Stomach (tissue), 19 donors: ENCODE measurements at places on chromosomes 1 and 21.
A peak's percentile ranks its signal among the peaks of the same experiment; 100 is the strongest.

DNA sequence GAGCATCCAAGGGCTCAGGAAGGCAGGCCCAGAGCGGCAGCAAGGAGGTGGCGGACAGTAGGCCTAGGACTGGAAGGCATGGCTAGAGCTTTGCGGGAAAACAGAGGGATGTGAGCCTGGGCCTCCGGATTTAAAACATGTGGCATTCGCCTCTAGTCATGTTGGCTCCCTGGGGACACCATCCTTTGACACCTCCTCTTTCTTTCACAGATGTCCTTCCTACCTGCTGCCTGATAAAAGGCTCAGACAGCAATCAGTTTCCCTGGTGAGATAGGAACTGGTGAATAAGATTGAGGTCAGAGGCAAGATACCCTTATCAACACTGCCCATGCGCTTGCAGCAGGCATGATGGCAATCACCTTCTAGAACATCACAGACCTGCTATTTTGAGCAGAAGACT lies 277.6 kb downstream of the SIPA1L2 start:
- DNase-seq: no peak

GRCh38 chr1:10299151-10299550 lies 88.8 kb downstream of the KIF1B start:
- DNase-seq: no peak

DNA sequence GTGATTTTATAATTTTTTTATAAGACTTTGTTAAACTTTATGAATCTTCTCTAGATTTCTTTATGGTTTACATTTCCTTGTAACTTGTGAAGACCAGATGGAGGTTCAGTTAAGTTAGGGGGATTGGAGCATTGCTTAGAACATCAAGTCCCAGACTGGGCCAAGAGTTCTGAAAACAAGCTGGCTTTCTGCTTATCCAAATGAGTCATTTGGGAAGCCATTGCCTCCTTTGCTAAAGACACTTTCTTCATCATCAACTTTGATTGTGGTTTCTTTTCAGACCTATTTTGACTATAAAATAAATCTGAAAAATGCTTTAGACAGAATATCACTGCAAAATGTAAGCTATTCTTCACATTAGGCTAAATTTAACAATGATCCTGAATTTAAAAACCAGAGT lies 446.8 kb downstream of the USP25 start:
- DNase-seq: no peak

DNA sequence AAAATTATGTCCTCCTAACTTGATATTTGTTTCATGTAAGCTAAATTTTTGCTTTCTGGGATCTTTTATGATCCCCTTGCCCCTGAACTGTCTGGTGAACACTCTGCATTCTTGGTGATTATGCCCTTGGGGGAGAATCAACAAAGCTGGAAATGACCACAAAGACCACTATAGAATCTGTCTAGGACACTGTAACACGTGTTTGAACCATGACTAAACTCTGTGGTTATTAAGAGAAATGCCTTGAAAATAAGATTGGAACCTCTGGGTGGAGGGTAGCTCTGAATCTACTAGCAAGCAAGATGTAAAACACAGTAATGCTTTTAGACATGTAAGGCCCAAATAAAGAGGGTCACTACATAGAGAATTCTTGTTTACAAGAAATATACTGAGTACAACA lies 237.5 kb downstream of the HMCN1 start:
- DNase-seq: no peak

- DNase-seq: peak; percentile 96
Measured at GRCh38 chr1:64469977-64470664, at the start of gene CACHD1. CACHD1 (plus strand) TSS chr1:64470129; CDS start chr1:64470745, 616 bp downstream.

DNA sequence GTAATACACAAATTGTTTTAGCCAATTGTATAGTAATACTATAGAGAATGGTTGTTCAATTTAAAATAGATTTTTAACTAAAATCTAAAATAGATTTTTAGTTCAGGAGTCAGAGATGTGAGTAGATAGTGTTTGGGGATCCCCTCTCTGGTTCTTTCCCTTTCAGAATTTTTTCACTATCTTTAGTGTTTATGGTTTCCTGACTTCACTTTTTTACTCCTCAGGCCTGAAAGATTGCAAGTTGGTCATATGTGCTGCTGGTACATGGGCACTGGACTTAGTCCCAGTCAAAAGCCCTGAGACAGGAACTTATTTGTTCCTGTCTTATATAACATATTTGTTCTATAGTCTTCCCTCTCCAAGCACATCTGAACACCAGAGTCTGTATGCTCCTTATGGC lies 96.8 kb upstream of the ATP1B1 start:
- no peak for DNase-seq

GRCh38 chr1:25797939-25798338 lies 2.1 kb upstream of the SELENON start:
- DNase-seq: no peak

DNA sequence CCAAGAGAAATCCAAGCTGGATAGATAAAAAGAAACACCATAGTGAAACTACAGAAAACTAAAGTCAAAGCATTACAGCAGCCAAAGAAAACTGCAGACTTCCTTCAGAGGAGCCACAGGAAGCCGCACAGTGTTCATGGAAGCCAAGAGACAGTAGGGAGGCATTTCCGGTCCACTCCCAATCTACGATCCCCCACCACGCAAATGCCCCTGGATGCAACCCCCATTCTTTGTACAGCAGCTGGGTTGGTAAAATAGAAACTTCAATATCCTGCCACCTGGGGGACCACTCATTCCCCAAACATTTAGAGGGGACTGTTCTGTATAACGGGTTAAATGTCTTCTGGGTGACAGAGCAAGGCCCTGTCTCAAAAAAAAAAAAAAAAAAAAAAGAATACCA lies 43.9 kb upstream of the TSPEAR start:
- no peak for DNase-seq

GRCh38 chr1:63782982-63783381 lies 9.2 kb downstream of the ROR1 start:
- DNase-seq: no peak

DNA sequence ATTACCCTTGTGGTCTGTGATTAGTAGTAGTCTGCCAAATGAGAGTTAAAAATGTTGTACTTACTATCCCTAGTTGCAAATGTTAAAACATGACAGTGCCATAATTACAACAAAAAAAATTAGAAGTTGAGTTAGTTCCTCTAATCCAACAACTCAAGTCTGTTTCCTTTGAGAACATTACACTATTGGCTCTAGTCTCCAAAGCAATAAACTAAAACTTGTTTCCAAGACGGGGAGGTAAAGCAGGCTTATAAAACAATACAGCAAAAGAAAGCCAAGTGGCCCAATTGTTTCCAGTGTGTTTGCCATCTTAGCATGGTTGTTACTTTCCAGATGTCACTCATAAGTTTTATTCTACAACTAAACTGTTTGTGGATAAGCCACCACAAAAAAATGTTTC lies 11.6 kb downstream of the KYAT3 start:
- no peak for DNase-seq

- no peak for DNase-seq
Measured at GRCh38 chr1:85049735-85050166, 1.5 kb upstream of the MCOLN3 start.

- no peak for DNase-seq
Measured at GRCh38 chr1:177597393-177597792, 372.5 kb downstream of the SEC16B start.

DNA sequence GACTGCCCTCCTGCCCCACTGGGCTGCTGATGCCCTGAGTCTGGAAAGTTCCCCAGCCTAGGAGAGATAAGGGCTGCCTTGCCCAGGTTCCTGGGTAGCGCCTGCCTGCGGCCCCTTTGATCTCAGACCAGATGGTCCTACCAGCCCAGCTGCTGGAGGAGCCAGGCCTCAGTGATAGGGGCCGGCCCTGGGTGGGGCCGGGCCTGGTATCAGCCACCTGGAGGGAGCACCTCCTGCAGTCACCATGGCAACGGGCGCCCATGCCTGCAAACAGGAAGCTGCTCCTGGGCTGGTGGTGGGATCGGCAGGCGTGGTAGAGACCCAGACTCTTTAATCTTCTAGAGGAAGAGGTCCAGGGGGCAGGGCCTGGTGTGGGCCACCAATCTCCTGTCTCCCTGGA lies 119.7 kb upstream of the WNT4 start:
- DNase-seq: peak; percentile 82

GRCh38 chr1:108569097-108569728 lies 9.3 kb downstream of the EEIG2 start:
- DNase-seq: no peak

- DNase-seq: no peak
Measured at GRCh38 chr1:162072740-162073139, 3.2 kb downstream of the NOS1AP start.

DNA sequence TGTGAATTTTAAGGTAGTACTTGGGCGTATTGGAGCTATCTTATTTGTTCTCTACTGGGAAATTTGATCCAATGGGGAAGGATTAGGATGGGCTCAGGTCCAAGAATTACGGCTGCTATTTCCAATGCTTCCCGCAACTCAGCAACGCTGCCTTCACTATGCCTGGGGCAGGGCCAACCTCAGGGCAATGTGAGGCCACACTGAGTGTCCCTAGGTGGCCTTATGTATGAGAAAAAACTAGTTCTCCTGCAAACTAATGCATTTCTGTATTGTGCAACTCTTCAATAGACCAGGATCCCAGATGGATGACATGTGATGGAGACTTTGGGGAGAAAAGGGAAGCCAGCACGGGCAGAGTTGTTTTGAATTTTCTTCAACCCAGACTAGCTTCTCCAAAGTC lies 168.1 kb downstream of the DUSP10 start:
- no peak for DNase-seq

DNA sequence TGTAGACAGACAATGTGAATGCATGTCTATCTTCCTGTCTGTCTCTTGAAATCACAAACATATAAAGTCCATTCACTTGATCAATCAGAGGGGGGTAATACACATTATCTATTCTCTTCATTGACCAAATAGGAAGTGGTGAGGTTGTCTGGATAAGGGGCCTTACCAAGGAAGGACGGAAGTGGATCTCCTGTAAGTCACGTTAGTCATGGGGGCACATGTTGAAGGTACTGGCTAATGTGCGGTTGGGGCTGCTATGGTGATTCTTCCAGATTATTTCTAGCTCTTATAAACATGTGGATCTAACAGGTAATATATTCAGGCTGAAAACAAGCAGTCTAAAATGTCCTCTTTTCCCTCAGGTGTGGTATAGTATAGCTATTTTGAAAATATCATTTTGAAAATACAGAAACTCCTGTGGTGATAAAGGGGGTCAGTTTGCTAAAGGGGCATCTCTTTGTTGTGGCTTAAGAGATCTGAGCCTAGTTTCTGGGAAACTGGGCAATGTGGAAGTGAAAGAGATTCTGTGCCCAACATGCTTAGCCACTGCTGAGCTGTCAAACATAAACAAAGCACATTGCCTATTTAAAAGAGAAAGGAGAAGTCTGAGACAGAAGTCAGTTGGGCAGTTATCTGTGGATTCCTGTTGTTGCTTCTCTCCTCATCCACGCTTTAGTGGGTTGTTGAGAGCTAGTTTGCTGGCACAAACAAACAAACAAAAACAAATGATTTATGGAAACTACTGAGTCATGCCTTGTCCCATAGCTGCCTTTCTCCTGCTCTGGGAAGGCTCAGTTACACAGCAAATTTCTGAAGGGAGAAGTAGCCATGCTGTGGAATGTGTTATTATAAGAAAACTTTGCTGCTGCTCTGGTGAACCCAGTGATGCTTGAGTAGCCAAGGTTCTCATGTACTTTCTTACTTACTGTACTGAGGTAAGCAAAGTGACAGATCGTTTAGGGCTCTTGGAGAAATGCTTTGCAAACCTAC lies 166.9 kb downstream of the HLX start:
- DNase-seq: no peak

GRCh38 chr1:25874635-25875153 lies 814 bp downstream of the PAQR7 start:
- DNase-seq: no peak

DNA sequence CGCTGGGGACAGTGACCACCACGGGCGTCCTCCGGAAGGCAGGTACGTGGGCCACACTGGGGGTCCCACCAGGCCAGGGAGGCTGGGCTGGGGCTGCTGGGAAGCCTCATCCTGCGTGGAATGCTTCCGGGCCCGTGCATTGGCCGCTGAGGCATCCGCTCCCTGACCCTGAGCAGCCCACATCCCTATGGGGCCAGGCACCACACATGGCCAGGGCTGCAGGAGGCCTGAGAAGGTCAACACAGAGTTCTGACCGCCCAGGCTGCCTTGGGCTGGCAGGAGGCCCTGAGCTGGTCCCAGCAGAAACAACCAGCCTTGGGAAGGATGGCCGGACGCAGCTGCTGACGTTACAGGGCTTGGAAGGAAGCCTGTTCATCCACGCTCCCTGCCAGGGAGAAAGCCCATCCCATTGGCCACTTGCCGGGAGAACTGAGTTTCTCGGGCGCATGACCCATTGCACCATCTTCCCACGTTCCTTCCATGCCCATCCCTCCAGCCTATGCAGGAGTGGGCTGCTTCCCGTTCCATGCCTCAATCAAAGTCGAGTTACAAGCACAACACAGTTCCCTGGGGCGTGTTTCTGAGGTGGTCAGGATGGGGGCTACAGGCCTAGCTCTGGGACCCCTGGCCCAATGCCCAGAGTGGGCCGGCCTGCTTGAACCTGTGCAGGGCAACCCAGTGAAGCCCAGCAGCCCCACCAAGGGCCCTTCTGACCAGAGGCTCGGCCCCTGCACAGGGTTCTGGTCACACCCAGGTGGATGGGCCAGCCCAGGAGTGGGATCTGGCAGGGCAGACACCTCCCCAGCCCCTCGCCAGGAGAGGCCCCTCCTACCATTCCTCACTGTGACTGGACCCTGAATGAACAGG lies 31.7 kb downstream of the TRIM11 start:
- peak; percentile 34 for DNase-seq

- DNase-seq: no peak
Measured at GRCh38 chr1:101002551-101002950, 23.0 kb downstream of the DPH5 start.

DNA sequence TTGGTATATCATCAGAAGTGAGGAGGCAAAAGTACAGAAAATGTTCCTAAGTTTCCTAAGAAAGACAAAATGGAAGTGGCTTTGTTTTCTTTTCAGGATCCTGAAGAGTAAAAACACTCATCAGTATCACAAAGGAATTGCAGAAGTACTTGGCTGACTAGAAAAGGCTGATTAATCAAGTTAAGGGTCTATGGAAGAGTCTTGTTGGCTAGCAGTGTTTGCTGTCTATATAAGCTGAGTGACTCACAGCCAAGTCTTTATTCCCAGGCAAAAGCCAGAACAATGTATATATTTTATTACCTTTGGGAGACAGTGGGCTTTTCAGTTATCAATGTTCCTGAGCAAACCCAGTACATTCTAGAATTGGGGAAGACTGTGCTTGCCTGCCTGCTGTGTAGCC lies 777.0 kb downstream of the PLA2G4A start:
- DNase-seq: no peak

GRCh38 chr1:22122273-22123070 lies 20.4 kb downstream of the WNT4 start:
- no peak for DNase-seq
